Left kidney (tissue), 8 donors: ENCODE measurements at places on chromosomes 6 and 20. TPM values are rescaled to one million over a fixed set of nuclear protein-coding genes. Genes with fewer than 3 reads are reported as not detected.

Gene GPX5
- not detected for polyA plus RNA-seq

GRCh38 chr20:37348792-37349516 is 3.0 kb downstream of the SRC start:
- no peak for DNase-seq

GRCh38 chr6:27980111-27980510 is 23.1 kb downstream of the OR2B6 start:
- DNase-seq = no peak

Gene TMEM217
- 1.9 TPM for polyA plus RNA-seq

Gene SSTR4
- polyA plus RNA-seq = not detected

DNA sequence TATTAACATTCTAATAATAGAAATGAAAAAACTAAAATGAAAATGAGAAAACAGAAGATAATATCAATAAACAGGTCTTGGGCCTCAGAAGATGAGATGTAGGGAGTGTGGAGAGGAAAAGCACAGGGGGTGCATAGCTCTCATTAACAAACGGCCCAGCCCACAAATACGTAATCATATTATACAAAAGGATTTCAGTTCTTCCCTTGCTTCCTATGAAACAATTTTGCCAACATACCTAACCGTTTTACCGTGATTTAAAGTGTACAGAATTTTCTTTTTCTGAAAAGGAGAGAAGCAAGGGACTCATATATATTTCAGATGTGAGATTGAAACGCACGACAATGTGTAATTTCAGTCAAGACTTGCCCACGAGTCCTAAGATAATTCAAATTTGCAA is 136.0 kb downstream of the HFE start:
- no peak for DNase-seq

DNA sequence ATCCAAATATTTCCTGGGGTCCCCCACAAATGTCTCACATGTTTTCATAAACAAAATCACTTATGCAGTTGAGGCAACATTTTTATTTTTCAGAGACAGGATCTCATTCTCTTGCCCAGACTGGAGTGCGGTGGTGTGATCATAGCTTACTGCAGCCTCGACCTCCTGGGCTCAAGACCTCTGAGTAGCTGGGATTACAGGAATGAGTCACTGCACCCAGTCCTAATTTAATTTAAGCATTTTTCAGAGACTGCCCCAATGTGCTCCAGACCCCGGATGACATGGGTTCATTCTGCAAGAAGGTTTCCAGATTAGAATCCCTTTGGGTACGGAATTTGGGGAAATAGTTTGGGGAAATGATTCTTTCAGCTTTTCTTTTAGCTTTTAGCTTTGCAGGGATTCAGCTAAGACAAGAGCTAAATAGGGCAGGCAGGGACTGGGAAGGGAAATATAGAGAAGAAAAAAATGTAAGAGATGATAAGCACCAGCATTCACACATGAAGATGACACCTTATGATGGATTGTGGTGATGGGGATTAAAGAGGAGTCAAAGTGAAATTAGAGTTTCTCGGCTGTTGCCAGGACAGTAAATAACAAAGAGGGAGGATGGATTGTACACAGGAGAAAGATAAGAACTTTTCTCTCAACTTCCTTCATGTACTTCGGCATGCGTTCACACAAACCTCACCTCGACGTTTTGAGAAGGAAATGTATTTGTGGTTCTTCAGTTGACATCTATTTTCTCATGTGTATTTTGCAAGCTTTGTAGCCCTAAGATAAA is 169.4 kb upstream of the TAB2 start:
- no peak for DNase-seq

Gene ENPP1
- polyA plus RNA-seq = 25.9 TPM

- DNase-seq = no peak
These were observed 437.3 kb upstream of the HTR1E start for GRCh38 chr6:86500035-86500434.

- DNase-seq = no peak
These were observed 42.0 kb upstream of the PXDC1 start for GRCh38 chr6:3793545-3793944.

DNA sequence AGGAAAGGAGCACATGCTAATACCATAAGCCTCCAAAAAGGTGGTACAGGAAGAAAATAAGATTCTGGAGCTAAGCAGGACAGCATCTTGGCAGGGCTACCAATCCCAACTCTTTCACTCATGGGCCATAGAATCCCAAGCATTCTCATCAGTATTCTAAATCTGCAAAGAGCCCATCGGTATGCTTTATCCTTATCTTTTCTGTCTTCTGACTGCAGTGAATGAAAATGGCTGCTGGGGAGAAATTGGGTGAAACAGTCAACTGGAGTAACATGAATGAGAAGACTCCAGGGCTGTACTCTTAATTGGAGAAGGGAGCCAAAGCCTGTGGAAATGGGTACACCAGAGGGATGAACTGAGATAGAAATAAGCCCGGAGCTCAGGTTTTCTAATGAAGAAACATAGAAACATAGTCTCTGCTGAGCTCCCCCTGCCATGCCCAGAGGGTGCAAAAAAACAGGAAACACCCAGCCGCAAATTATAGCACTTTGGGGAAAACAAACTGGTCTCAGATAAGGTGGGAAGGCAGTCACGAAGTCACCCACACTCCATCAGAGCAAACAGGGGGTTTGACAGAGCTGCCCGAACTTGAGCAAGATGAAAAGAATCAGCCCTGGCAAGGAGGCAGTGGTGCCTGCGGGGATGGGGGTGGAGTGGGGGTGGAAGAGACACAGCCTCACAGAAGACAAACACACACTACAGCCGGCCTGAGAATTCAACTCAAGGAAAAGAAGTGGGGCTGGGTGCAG is 35.4 kb upstream of the E2F3 start:
- DNase-seq = no peak
